NCI-H1930 (cell line): ENCODE measurements at places on chromosomes 1 and 21.

DNA sequence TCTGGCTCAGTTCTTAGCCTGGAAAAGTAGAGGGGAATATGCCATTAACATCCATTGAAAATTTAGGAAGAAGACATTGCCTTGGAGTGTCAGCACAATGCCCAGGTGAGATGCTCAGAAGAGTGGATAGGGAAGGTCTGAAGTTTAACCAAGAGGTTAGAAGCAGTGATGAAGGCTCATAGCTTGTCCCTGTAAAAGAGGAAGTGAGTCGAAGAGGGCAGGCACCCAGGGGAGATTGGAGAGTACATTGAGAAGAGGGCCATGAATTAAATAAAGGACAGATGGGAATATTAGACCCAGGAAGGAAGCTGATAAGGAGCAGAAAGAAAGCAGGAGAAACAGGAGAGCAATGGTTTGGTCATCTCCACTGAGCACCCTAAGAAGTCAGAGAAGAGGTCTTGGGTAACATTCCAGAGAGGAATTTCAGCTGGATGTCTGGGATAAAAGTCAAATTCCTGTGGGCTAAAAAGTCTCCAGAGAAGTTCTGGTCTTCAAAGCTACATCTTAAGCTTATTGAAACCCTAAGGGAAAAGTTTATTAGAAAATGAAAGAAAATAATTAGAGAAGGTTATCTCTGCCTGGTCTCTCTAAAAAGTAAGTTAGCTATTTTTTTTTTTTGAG lies 17.3 kb downstream of the C8B start:
- no peak for DNase-seq

DNA sequence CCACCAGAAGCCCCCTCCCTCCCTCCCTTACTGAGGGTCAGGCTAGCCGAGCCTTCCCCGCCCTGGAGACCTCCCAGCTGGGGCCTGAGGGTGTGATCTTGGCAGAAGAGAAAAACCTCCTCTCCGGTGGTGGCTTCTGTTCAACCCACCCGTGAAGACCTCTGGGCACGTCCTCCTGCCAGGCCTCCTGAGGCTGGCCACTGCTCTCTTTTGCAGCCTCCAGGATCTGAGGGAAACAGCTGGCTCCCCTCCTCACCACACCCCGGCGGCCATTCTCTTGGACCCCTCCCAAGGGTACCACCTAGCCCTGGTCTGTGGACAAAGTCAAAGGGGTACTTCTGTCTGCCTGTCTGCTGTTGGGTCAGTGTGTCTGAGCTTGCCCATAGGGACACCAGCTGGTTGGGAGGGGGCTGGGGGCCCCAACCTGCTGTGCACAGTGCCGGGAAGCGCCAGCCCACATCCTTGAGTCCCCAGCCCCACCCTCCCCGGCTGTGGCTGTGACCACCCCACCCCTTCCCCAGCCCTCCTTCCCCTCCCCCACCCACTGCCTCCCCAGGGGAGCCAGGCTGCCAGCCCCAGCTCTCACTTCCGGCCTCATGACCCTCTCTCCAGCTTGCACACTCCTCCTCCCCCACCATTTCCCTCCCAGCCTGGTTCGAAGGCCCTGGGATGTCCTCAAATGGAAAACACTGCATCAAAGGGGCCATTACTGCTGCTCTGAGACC lies 48.1 kb downstream of the AHDC1 start:
- no peak for DNase-seq

- no peak for DNase-seq
These were observed 8.1 kb downstream of the NCF2 start for GRCh38 chr1:183582021-183582713.

DNA sequence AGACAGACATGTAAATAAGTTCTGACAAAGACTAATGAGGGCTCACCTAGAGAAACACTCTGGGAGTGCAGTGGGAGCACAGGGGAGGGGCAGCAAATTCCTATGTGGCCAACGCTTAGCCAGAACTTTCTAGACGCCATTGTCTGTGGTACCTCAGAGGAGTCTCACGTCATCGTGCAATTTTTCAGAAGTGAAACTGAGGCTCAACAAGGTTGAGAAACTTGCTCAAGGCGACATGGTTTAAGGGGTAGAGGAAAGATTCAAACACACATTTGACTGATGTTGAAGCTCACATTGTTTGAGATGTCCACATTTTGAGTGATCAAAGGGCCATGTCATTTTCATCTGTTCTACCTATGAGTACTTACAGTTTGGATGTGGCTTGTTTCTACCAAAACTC lies 152.6 kb upstream of the LMO4 start:
- DNase-seq: no peak

- DNase-seq: no peak
These were observed 53.4 kb upstream of the ASPM start for GRCh38 chr1:197199923-197200271.

- no peak for DNase-seq
These were observed 90.8 kb upstream of the ERRFI1 start for GRCh38 chr1:8116894-8117264.

GRCh38 chr1:93331412-93331811 lies 14.3 kb upstream of the DR1 start:
- DNase-seq: no peak

GRCh38 chr1:225467193-225468020 lies 39.6 kb upstream of the LBR start:
- DNase-seq: no peak

- no peak for DNase-seq
These were observed 34.5 kb downstream of the MAN1C1 start for GRCh38 chr1:25651036-25651640.

DNA sequence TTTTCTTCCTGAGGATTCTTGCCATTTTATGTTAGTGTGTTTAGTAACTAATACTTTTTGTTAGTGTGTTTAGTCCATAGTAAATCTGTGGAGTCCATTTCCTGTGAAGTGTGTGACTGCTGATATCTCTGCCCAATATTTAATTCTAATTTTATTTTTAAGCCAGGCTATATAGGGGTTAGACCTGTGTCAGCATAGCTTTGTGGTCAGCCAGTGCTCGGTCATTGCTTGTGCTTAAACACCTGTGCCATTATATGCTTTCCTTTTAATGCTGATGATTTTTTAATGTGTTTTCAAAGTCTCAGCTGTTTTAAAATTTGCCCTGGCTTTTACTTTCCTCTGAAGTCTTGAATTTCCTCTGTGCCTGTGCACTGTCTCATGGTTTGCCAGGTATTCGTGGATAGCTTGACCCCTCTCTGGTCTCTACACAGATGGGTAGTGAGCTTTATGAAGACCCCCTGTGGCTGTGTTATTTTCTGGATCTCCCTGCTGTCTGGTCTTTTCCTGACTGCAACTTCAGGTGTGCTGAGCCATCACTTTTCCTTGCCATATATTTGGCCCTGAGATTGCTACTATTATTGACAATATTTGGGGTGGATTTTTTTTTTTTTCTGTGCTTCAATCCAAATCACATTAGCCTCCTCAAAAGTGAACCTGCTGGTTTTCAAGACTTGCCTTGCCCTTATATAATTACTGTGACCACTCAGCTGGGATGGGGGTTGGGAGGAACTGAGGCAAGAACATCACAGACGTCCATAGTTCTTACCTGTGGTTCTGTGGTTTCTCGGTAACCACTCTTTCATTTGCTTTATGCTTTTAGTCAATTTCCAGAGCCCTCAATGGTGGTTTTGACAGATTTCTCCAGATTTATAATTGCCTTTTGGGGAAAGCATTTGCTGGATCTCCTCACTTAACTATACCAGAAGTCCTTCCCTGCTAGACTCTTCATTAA lies 59.6 kb downstream of the RPS6KC1 start:
- no peak for DNase-seq

GRCh38 chr1:195898924-195899323 lies 709.3 kb downstream of the KCNT2 start:
- DNase-seq: no peak

GRCh38 chr1:17310068-17310640 lies 2.2 kb downstream of the PADI4 start:
- DNase-seq: no peak

- DNase-seq: no peak
These were observed 16.2 kb downstream of the RGS13 start for GRCh38 chr1:192652159-192652558.

GRCh38 chr1:182794676-182795201 lies 5.2 kb downstream of the NPL start:
- DNase-seq: no peak

DNA sequence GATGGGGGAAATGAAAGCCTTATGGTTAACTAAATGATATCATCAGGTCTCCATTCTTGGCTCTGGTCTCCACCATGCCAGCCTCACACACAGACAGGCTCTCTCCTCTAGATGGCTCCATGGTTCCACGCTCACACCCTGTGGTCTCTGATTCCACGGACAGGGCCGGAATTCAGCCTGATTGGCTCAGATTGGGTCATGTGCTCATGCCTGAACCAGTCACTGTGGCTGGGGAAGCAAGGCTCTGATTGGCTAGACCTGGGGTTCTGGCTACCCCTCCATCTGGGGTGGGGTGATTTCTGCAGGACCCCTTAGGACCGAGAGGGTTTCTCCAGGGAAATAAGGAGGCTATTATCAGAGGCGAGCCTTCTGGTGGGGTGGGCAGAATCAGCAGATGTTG lies 277.0 kb downstream of the PTPRU start:
- DNase-seq: peak; percentile 41

GRCh38 chr1:18618546-18619466 lies 11.8 kb upstream of the PAX7 start:
- no peak for DNase-seq

GRCh38 chr1:53512807-53513755 lies 53.9 kb downstream of the DMRTB1 start:
- no peak for DNase-seq

DNA sequence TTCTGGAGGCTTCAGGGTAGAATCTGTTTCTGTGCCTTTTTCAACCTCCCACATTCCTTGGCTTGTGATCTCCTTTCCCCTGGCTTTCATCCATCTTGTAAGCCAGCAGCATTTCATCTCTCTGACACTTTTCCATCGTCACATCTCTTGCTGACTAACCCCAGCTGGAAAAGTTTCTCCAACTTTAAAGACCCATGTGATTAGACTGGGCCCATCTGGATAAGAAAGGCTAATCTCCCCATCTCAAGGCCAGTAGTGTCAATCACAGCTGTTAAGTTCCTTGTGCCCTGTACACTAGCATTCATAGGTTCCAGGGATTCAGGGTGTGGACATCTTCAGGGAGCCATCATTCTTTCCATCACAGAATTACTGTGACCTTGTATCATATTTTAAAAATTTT lies 452.1 kb downstream of the TTLL7 start:
- DNase-seq: no peak

- DNase-seq: no peak
These were observed 446.8 kb downstream of the PLPP3 start for GRCh38 chr1:56132520-56132919.

DNA sequence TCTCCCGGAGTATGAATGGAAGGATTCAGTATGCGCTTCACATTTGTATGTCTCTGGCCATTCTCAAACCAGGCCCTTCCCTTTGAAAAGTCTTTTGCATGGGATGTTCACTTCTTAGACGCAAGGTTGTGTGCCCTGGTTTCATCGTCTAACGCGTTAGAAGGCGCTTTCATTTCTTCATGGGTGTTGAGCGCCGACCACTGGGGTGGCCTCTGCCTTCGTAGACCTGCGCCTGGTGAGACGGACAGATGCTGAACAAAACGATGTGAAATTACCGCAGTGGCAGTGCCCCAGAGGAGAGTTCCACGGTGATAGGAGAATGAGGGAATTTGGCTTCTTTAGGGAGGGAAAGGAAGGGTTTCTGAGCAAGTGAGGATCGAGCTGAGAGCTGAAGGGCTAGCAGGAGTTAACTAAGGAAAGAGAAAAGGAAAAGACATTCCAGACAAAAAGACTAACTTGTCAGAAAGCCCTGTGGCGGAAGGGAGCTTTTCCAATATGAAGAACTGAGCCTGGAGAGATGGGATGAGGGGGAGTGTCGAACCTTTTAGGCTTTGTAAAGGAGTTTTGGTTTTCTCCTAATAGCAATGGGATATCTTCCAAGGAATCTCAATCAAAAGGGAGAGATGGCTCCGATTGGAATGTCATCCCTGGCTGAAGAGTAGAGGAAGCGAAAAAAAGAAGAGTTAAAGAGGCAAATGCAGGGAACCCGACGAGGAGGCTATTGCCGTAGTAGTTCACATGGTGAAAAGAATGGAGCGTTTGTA lies 951 bp downstream of the GGPS1 start:
- peak; percentile 35 for DNase-seq

DNA sequence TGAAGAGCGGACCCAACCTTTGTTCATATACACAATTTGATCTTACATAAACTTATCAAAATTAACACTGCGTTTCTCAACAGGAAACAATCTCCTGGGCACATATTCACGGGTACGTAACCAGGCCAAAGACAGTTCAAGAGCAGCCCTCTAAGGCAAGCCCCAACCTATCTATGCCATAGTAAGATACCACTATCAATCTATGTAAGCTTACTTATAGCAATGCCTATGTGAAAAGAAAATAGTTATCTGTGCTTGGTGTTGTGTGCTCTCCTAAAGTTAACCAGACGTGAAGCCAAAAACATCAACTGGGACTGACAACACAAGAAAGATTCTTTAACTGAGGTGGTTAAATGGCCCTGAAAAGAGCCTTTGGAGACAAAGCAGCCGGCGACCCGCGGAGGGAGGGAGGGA lies 49.4 kb upstream of the BOLA1 start:
- no peak for DNase-seq

- DNase-seq: no peak
These were observed 226.3 kb upstream of the ADGRL2 start for GRCh38 chr1:81574408-81574807.

DNA sequence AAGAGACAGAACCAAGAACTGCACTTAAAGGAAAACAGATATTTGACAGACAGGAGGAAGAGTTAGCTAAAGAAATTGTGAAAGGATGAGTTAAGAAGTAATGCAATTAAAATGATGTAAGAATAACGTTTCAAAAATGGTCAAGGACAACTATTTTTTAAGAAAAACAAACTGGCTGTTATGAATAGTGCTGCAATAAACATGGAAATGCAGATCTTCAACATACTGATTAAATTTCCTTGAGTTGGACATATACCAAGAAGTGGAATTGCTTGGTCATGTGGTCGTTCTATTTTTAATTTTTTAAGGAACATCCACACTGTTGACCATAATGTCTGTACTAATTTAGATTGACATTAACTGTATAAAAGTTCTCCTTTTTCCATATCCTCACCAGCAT lies 23.1 kb upstream of the PHTF1 start:
- DNase-seq: no peak

GRCh38 chr1:168608796-168609715 lies 32.7 kb downstream of the XCL1 start:
- no peak for DNase-seq

- no peak for DNase-seq
These were observed 78.0 kb downstream of the STUM start for GRCh38 chr1:226626577-226626956.
